ENCODE measurements at places on chromosomes 12 and 14. TPM values are rescaled to one million over a fixed set of nuclear protein-coding genes. Genes with fewer than 3 reads are reported as not detected.
A peak's percentile ranks its signal among the peaks of the same experiment; 100 is the strongest.

Gene CD163L1
- 1.6 TPM for total RNA-seq

Gene DNAI7
- not detected for total RNA-seq

Gene RD3L
- total RNA-seq, result not detected

Gene MYO1H
- not detected for total RNA-seq

Gene GSC
- total RNA-seq, result 2.1 TPM

Gene FAM90A1
- not detected for total RNA-seq

Gene CCDC197
- total RNA-seq, result not detected

Gene ZNF605
- 23.2 TPM for total RNA-seq

Gene TSHR
- not detected for total RNA-seq

Gene KRT75
- total RNA-seq, result not detected

Gene SPTB
- 5.6 TPM for total RNA-seq

Gene ING4
- total RNA-seq, result 36.9 TPM

Gene NTF3
- 9.9 TPM for total RNA-seq

Gene PELI2
- 28.3 TPM for total RNA-seq

Gene CRADD
- 57.9 TPM for total RNA-seq

- H3K27me3 ChIP-seq, result no peaks in the 10 kb centered on the region
- H3K27ac ChIP-seq, result no peak overlapping the region
- DNase-seq, result no peak
- H3K4me1 ChIP-seq, result no peaks in the 10 kb centered on the region
- no peaks in the 10 kb centered on the region for H3K36me3 ChIP-seq
These were observed 214.8 kb downstream of the DPF3 start for GRCh38 chr14:72679141-72679535.

GRCh38 chr14:68556253-68556652 is 236.6 kb downstream of the ZFP36L1 start:
- no peak for DNase-seq
- H3K36me3 ChIP-seq, result no peaks in the 10 kb centered on the region
- no peak overlapping the region for H3K4me3 ChIP-seq
- no peaks in the 10 kb centered on the region for H3K27me3 ChIP-seq
- H3K4me1 ChIP-seq, result peaks cover 57% of the 10 kb centered on the region

DNA sequence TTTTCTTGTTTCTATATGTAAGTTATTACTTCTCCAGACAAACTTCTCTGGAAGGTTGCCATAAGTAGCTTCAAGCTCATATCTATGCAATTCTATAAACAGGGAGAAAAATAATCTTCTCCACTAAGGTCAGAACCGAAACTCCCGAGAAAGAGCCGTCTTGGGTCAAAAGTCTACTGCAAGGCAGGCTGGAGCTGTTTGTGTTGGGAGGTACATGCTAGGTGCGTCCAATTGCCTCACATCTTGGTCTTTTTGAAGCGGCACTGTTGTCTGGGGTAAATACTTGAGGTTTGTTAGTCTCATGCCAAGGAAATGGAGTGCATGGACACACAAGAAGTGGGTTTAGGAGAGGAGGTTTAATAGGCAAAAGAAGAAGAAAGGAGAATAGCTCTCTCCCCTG is 674.7 kb upstream of the TMEM132C start:
- H3K27ac ChIP-seq, result no peak overlapping the region
- no peak for DNase-seq
- H3K4me1 ChIP-seq, result peaks cover 27% of the 10 kb centered on the region
- no peaks in the 10 kb centered on the region for H3K27me3 ChIP-seq

- H3K27me3 ChIP-seq, result no peaks in the 10 kb centered on the region
- no peaks in the 10 kb centered on the region for H3K4me1 ChIP-seq
- DNase-seq, result no peak
- H3K4me3 ChIP-seq, result no peak overlapping the region
- no peak overlapping the region for H3K27ac ChIP-seq
These were observed 51.4 kb upstream of the OAS1 start for GRCh38 chr12:112855375-112855774.

- peaks cover 29% of the 10 kb centered on the region for H3K4me1 ChIP-seq
- DNase-seq, result no peak
- H3K36me3 ChIP-seq, result no peaks in the 10 kb centered on the region
- H3K27ac ChIP-seq, result no peak overlapping the region
- H3K27me3 ChIP-seq, result no peaks in the 10 kb centered on the region
These were observed 81.6 kb downstream of the ITPK1 start for GRCh38 chr14:93033983-93034670.

GRCh38 chr14:68548194-68549076 is 244.4 kb downstream of the ZFP36L1 start:
- peak; percentile 88 for DNase-seq
- peak overlapping the region; percentile 96 for H3K27ac ChIP-seq
- H3K4me3 ChIP-seq, result no peak overlapping the region
- peaks cover 93% of the 10 kb centered on the region for H3K4me1 ChIP-seq
- no peaks in the 10 kb centered on the region for H3K36me3 ChIP-seq

GRCh38 chr12:16880864-16881285 is 274.9 kb upstream of the LMO3 start:
- no peak overlapping the region for H3K27ac ChIP-seq
- no peaks in the 10 kb centered on the region for H3K27me3 ChIP-seq
- no peaks in the 10 kb centered on the region for H3K4me1 ChIP-seq
- DNase-seq, result no peak

GRCh38 chr12:79886917-79887519 is 47.9 kb downstream of the PPP1R12A start:
- no peaks in the 10 kb centered on the region for H3K27me3 ChIP-seq
- H3K4me1 ChIP-seq, result peaks cover 82% of the 10 kb centered on the region
- H3K4me3 ChIP-seq, result no peak overlapping the region
- no peak for DNase-seq
- no peaks in the 10 kb centered on the region for H3K36me3 ChIP-seq

GRCh38 chr12:10075451-10075850 is 23.3 kb downstream of the CLEC1A start:
- no peaks in the 10 kb centered on the region for H3K36me3 ChIP-seq
- no peaks in the 10 kb centered on the region for H3K4me1 ChIP-seq
- H3K4me3 ChIP-seq, result no peak overlapping the region
- no peaks in the 10 kb centered on the region for H3K27me3 ChIP-seq
- DNase-seq, result no peak
- no peak overlapping the region for H3K27ac ChIP-seq

- no peaks in the 10 kb centered on the region for H3K4me1 ChIP-seq
- H3K27ac ChIP-seq, result no peak overlapping the region
- no peaks in the 10 kb centered on the region for H3K36me3 ChIP-seq
- H3K4me3 ChIP-seq, result no peak overlapping the region
- no peak for DNase-seq
- H3K27me3 ChIP-seq, result no peaks in the 10 kb centered on the region
These were observed 495.7 kb downstream of the GALC start for GRCh38 chr14:87497301-87497700.

- peaks cover 40% of the 10 kb centered on the region for H3K4me1 ChIP-seq
- DNase-seq, result no peak
- no peaks in the 10 kb centered on the region for H3K36me3 ChIP-seq
- no peak overlapping the region for H3K27ac ChIP-seq
These were observed 12.3 kb downstream of the BTBD7 start for GRCh38 chr14:93320489-93320888.

DNA sequence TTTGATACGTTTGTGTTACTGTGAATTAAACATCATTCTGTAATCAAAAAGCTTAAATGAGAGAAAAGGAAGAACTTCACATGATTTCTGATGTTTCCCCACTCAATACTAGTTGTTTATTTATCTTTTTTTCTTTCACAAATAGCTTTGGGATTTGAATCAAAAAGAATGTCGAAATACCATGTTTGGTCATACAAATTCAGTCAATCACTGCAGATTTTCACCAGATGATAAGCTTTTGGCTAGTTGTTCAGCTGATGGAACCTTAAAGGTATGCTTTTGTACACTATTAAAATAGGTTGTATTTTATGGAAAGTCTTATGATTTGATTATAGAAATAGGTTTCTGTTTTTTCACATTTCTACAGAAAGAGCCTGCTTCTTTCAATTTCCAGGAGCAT is 41.5 kb downstream of the APAF1 start:
- peaks cover 53% of the 10 kb centered on the region for H3K36me3 ChIP-seq
- H3K4me1 ChIP-seq, result no peaks in the 10 kb centered on the region
- H3K27me3 ChIP-seq, result no peaks in the 10 kb centered on the region
- H3K27ac ChIP-seq, result no peak overlapping the region
- no peak for DNase-seq
- H3K4me3 ChIP-seq, result no peak overlapping the region

DNA sequence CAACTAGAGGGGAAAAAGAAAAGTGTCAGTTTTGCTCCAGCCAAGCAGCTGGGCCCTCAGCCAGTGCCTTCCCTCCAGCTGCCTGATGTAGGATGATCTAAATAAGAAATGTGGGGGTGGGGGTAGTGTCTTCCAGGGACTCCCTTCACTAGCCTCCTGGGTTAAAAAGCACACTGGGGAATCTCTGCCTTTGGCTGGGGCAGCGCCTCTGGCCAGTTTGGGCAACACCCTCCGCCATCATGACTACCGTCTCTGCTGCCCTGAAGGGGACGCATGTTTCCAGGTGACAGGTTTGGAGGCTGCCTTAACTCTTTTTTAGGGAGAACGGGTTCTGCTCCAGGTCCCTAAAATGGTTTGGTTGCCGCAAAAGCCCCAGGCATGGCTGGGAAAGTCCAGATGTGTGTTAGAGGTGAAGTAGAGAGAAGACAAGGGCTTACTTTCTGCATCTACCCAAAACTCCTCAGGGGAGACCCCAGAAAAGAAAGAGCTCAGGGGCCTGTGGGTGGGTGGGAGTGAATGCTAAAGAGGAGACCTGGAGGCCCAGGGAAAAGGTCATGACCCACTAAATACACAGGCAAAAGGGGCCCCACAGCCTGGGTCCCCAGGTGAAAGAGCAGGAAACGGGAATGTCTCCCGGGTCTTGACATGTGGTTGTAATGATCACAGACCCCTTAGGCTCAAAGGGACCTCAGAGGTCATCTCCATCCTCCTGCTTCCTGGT is 132.8 kb upstream of the CCND2 start:
- no peaks in the 10 kb centered on the region for H3K36me3 ChIP-seq
- H3K27ac ChIP-seq, result no peak overlapping the region
- no peak overlapping the region for H3K4me3 ChIP-seq
- no peaks in the 10 kb centered on the region for H3K4me1 ChIP-seq
- no peak for DNase-seq

DNA sequence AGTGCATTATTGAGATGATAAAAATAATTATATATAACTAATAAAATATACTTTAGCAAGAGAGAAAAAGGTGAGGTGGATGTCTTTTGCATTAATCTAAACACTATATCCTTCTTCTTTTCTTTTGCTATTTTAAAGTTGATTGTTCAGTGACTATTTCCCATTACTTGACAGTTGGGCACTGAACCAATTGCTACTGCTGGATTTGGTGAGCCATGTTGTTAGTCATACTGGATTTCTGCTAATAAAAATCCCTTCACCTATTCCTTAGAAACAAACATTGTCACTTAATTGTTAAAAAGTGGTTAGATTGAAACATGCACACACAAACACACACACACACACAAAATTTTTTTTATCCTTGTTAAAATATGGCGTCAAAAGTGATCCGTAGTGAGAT is 251.6 kb upstream of the ALG10 start:
- H3K36me3 ChIP-seq, result no peaks in the 10 kb centered on the region
- H3K27ac ChIP-seq, result no peak overlapping the region
- no peak for DNase-seq

DNA sequence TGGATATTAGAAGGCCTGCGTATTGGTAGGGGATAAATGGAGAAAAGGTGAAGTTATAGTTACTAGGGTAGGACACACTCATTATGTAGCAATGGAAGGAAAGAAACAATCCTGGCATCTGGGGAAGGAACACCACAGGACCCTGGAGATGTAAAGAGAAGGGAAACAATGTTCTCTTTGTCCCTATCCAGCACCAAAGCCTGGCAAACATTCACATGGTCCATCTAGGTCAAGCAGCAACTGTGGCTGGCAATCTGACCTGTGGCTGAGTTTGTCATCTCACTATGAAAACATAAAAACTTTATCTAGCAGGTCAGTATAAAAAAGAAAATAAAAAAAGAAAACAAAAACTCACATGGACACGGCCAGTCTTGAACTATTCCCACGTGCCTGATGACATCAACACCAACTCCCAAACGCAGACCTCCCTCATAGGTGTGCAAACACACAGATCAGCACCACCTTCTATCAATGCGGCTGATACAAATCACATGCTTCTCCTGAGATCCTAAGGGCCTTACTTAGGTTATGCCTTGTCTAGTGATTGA is 2.6 kb downstream of the POMT2 start:
- H3K4me3 ChIP-seq, result no peak overlapping the region
- H3K4me1 ChIP-seq, result peaks cover 19% of the 10 kb centered on the region
- no peak overlapping the region for H3K27ac ChIP-seq
- H3K27me3 ChIP-seq, result no peaks in the 10 kb centered on the region
- DNase-seq, result no peak

- H3K4me1 ChIP-seq, result peaks cover 61% of the 10 kb centered on the region
- no peak for DNase-seq
- no peaks in the 10 kb centered on the region for H3K36me3 ChIP-seq
- H3K27me3 ChIP-seq, result no peaks in the 10 kb centered on the region
These were observed 9.4 kb upstream of the ARID2 start for GRCh38 chr12:45720069-45720468.

DNA sequence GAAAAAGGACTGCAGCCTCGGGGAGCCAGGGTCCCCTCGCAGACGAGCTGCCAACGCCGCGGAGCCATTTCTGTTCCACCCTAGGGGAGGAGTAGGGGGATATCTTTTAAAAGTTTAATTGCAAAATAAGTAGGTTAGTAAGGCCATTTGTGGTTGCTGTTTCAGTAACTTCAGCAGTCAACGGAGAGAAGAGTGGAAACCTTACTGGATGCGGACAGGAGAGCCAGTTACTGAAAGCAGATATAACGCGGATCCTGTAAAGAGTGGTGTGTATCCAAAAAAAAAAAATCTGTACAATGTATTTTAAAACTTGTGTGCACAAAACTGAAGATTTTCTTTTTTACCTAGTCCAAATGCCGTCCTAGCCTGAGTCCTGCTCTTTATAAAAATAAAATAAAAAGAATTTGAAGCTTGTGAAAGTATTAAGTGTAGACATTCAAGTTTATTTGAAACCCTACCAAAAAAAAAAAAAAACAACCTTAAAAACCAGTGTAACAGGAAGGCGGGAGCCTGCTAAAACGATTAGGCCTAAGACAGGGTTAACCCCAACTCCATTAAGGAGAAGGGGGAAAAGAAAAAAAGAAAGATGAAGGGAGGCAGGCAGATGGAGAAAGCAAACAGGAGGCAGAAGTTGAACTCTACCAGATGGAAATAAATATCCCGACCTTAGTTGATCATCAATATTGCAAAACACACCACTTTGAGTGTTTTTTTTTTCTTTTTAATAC is 1.0 kb upstream of the BTG1 start:
- H3K36me3 ChIP-seq, result peaks cover 6% of the 10 kb centered on the region
- H3K4me1 ChIP-seq, result peaks cover 5% of the 10 kb centered on the region
- no peak for DNase-seq
- H3K4me3 ChIP-seq, result peak overlapping the region; percentile 97

GRCh38 chr12:4346931-4347330 is 25.9 kb downstream of the TIGAR start:
- DNase-seq, result no peak
- H3K36me3 ChIP-seq, result no peaks in the 10 kb centered on the region
- no peak overlapping the region for H3K27ac ChIP-seq
- H3K4me1 ChIP-seq, result no peaks in the 10 kb centered on the region

GRCh38 chr14:77111021-77111420 is 13.0 kb downstream of the CIPC start:
- peak overlapping the region; percentile 37 for H3K4me3 ChIP-seq
- H3K4me1 ChIP-seq, result peaks cover 24% of the 10 kb centered on the region
- H3K27ac ChIP-seq, result peak overlapping the region; percentile 72
- no peak for DNase-seq
- no peaks in the 10 kb centered on the region for H3K27me3 ChIP-seq

All from thoracic aorta (tissue), 2 donors.